ENCODE measurements at places on chromosomes 4 and X.

DNA sequence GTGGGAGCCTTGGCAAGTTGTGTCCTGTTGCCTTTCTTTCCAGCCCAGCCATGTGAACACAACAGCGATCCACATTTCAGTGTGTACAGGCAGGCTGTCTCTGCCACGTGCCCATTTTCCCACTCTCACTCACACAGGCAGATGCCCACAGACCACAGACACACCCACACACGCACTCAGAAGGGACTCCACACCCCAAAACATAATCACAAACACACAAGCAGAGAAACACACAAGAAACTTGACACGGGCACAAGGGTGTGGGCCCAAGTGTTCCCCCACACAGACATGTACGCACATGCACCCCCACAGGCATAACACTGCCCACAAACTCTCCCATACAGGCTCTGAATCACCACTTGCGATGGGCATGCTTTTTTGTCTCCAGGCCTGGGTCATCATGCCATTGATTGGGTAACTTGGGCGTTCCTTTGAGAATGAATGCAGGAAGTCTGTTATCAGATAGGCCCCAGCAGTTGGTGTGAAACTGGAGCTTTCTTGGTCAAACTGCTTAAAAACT is 84.3 kb downstream of the NBDY start:
- peak; percentile 30 for DNase-seq

DNA sequence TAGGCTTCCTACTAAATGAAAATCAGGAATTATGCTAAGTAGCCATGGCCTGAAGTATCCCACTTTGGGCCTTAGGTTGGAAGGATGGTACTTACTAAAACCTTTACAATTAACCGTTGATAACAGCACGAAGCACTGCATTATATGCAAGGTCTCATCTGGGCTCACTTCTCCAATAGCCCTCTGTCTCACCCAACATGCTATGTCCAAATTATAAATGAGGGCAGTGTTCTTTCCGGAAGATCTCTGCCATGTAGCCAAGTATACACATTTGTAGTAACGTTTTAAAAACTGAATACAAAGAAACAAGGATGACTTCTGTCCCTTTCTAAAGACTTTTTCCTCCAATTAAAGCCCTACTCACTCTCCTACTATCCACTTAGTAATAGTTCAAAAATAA is 51.6 kb downstream of the SCFD2 start:
- no peak for DNase-seq

- no peak for DNase-seq
These were observed 253.4 kb downstream of the PDGFC start for GRCh38 chr4:156718226-156718625.

- no peak for DNase-seq
These were observed 66.0 kb upstream of the C4orf54 start for GRCh38 chr4:99723612-99724011.

DNA sequence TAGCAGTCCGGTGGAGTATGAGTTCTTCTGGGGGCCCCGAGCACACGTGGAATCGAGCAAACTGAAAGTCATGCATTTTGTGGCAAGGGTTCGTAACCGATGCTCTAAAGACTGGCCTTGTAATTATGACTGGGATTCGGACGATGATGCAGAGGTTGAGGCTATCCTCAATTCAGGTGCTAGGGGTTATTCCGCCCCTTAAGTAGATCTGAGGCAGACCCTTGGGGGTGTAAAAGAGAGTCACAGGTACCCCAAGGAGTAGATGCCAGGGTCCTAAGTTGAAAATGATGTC is 852 bp downstream of the MAGEH1 start:
- DNase-seq: no peak

- no peak for DNase-seq
These were observed 58.1 kb downstream of the PHEX start for GRCh38 chrX:22090181-22090580.

DNA sequence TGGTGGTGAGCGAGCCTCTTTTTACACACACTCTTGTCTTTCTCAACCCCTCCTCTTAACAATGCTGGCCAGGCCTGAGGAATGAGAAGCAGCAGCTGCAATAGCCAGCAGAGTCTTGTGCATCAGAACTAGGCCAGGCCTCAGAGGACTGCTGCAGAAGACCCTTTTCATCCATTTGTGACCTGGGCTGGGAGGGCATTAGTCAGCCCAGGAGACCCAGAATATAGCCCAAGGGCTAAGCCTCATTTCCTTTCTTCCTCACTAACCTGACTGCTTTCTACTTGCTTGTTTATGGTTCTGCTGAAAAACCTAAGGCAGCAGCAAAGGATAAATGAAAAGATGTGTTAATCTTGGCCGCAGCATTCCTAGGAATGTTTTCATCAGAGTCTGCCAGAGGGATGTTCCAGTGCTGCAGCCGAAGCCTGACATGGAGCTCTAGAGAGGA is 254.7 kb upstream of the AR start:
- no peak for DNase-seq

DNA sequence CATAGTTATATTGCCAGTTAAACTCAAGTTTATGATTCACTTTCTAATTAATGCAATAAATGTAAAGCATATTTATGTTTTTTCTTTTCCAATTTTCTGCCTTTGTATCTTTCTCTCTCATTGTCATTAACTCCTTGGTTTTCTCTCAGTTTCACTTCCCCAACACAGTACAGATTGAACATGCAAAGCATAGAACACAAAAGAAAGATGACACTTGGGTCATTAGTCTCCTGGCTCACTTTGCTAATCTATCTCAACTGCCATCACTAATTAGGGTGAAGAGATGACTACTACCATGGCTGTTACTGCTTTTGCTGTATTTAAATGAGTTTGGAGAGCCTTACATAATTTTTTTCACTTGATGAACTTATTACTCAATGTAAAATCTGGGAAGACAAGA is 12.3 kb upstream of the NAA11 start:
- no peak for DNase-seq
